ENCODE measurements at places on chromosomes 7 and 10.

GRCh38 chr10:60942788-60943315, 1.1 kb downstream of the RHOBTB1 start:
- no peak for DNase-seq

DNA sequence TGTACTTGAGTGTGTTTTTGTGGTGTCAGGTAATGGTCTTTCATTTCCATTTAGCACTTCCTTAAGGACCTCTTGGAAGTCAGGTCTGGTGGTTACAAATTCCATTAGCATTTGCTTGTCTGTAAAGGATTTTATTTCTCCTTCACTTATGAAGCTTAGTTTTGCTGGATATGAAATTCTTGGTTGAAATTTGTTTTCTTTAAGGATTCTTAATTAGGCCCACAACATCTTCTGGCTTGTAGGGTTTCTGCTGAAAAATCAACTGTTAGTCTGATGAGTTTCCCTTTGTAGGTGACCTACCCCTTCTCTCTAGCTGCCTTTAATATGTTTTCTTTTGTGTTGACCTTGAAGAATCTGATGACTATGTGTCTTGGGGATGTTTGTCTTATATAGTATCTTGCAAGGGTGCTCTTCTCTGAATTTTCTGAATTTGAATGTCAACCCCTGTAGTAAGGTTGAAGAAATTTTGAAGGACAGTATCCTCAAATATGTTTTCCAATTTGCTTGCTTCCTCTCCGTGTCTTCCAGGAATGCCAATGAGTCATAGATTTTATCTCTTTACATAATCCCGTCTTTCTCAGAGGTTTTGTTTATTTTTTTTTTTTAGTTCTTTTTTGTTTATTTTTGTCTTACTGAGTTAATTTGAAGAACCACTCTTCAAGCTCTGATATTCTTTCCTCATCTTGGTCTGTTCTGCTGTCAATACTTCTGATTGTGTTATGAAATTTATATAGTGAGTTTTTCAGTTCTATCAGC, 70.2 kb downstream of the SLC39A12 start:
- DNase-seq = no peak

DNA sequence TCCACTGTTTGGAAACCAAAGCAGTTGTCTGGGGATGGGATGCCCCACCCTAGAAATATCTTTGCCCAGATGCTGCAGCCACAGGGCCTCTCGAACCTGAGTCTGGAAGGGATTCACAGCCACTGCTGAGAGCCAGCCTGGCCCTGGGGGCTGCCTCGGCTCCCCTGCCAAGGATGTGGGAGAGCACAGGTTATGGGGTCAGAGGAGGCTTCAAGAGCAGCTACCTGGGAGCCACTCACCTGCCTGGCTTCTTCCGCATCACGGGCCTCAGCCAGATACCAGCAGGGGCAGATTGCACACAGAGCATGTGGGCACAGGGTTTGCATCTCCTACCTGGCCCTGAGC, 5.4 kb upstream of the PWWP2B start:
- no peak for DNase-seq

DNA sequence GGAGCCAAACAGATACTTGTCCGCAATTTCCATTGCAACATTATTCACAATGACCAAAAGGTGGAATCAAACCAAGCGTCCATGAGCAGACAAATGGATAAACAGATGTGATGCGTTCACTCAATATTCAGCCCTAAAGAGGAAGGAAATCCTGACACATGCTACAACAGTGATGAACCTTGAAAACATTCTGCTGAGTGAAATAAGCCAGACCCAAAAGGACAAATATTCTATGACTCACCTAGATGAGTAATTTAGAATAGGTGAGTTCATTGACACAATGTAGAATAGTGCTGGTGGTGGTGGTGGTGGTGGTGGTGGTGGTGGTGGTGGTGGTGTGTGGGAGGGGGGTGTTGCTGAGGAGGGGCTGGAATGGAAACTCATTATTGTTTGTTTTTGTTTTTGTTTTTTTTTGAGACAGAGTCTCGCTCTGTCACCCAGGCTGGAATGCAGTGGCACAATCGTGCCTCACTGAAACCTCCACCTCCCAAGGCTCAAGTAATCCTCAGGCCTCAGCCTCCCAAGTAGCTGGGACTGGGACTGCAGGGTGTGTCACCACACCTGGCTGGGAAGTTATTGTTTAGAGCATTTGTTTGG, 28.6 kb downstream of the SMKR1 start:
- DNase-seq = no peak

- no peak for DNase-seq
Measured at GRCh38 chr7:45595809-45596664, 21.9 kb downstream of the ADCY1 start.

GRCh38 chr10:113735913-113736312, 15.6 kb upstream of the PLEKHS1 start:
- DNase-seq = no peak

GRCh38 chr10:60896810-60897209, 47.2 kb downstream of the RHOBTB1 start:
- DNase-seq = no peak

- DNase-seq = no peak
Measured at GRCh38 chr7:154587792-154588191, 415.1 kb downstream of the PAXIP1 start.

DNA sequence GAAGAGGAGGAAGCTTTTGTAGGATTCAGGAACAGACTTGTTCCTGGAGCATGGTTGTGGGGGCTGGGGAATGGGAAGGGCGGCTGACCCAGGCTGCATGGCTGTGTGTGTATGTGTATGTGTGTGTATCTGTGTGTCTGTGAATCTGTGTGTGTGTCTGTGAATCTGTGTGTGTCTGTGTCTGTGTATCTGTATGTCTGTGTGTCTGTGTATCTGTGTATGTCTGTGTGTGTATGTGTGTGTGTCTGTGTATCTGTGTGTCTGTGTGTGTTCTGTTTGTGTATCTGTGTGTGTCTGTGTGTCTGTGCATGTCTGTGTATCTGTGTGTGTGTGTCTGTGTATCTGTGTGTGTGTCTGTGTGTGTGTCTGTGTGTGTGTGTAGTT, 6.6 kb upstream of the STX1A start:
- DNase-seq = no peak

- DNase-seq = no peak
Measured at GRCh38 chr7:54662701-54663100, 96.3 kb downstream of the SEC61G start.
